ENCODE measurements at places on chromosomes 5 and 9. TPM values are rescaled to one million over a fixed set of nuclear protein-coding genes. Genes with fewer than 3 reads are reported as not detected.

GRCh38 chr5:170186156-170186555 lies 46.6 kb upstream of the C5orf58 start:
- H3K4me3 ChIP-seq, result no peak overlapping the region
- peaks cover 3% of the 10 kb centered on the region for H3K27me3 ChIP-seq
- DNase-seq, result no peak
- no peaks in the 10 kb centered on the region for H3K36me3 ChIP-seq
- H3K27ac ChIP-seq, result no peak overlapping the region

DNA sequence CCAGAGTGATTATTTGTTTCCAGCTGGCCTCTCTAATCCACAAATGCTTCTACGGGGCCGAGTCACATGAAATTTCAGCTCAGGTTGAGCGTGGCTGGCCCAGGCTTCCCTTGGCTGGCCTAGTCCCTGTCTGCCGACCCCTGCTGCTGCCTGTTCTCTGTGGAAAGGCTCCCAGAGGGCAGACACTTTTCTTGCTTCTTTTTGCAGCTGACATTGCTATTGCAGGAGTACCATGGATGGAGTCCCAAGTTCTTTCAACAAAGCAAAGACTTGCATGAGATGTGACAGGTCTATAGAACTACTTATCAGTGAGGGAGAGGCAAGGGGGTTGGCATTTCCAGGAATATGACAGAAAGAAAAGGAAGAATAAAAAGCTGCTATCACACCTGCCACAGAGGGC lies 287.4 kb upstream of the ARRDC3 start:
- H3K4me3 ChIP-seq, result no peak overlapping the region
- no peaks in the 10 kb centered on the region for H3K4me1 ChIP-seq
- DNase-seq, result no peak
- no peaks in the 10 kb centered on the region for H3K27me3 ChIP-seq
- no peak overlapping the region for H3K27ac ChIP-seq

- DNase-seq, result no peak
- no peak overlapping the region for H3K27ac ChIP-seq
- no peaks in the 10 kb centered on the region for H3K36me3 ChIP-seq
- H3K4me1 ChIP-seq, result no peaks in the 10 kb centered on the region
Measured at GRCh38 chr9:108166519-108166918, 677.0 kb upstream of the KLF4 start.

- H3K4me3 ChIP-seq, result no peak overlapping the region
- H3K36me3 ChIP-seq, result no peaks in the 10 kb centered on the region
- no peak for DNase-seq
- H3K27ac ChIP-seq, result no peak overlapping the region
Measured at GRCh38 chr9:134324359-134325095, 1.7 kb upstream of the RXRA start.

- no peak overlapping the region for H3K4me3 ChIP-seq
- H3K27ac ChIP-seq, result no peak overlapping the region
- H3K4me1 ChIP-seq, result no peaks in the 10 kb centered on the region
- DNase-seq, result no peak
- H3K27me3 ChIP-seq, result peaks cover 2% of the 10 kb centered on the region
Measured at GRCh38 chr9:84754881-84755280, 85.4 kb downstream of the NTRK2 start.

Gene SLC4A9
- total RNA-seq, result not detected

Gene TMOD1
- 1.5 TPM for total RNA-seq

Gene PCDHGA9
- total RNA-seq, result not detected

Data from CD8-positive, alpha-beta memory T cell (primary cell).